ENCODE measurements at places on chromosomes 11 and 22.

DNA sequence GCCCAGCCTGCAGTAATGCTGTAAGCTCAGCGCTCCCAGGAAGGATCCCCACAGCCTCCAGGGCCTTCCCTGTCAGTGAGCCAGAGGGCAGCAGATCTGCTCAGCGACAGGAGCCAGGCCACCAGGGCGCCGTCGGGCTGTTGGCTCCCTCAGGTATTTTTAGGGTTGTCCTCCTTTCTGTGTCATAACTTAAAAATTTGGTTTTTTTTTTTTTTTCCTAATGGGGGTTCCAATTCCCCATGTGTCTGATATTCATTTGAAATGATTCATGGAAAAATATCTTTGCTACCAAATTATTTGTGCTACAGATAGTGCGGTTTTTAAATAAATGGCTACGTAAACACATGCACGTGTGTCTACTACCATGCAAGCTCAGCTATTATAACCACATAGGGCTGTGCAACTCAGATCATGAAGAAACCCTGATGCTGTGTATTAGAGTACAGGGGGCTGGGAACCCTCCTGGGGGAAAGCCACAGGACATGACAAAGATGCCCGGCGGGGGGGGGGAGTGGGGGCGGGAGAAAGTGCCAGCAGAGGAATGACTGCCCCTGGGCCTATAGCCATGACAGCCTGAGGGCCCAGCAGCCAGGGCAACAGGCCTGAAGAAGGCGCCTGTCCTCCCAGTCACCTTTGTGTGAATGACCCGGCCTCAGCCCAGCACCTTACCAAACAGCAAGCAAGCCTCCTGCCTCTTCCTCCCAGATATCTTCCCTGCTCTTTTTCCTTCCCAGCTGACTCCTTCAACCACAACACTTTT lies 89.3 kb downstream of the NAT10 start:
- DNase-seq: peak; percentile 42

- no peak for DNase-seq
Measured at GRCh38 chr11:79415411-79415810, 25.4 kb downstream of the TENM4 start.

DNA sequence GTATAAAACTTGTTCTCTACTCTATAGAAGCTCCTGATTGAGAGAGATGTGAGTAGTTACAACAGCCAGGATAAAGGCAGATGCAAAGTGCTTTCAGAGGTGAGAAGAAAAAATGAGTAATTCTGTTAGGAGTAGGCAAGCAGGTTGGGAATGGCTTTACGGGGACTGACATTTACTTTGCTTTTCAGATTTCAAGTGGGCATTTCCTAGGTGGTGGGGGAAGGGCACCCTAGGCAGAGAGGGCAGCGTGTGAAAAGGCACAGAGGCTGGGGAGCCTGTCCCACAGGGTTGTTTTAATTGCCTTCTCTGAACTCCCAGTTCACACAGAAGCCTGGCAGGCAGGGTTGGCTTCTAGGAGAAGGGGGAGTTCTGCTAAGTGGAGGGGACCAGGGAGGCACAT lies 106.5 kb downstream of the NAV2 start:
- DNase-seq: peak; percentile 27

GRCh38 chr11:96241331-96241841 lies 101.6 kb downstream of the MAML2 start:
- DNase-seq: peak; percentile 41

- DNase-seq: no peak
Measured at GRCh38 chr11:121393855-121394254, 58.3 kb upstream of the SORL1 start.

- DNase-seq: no peak
Measured at GRCh38 chr22:50506611-50507420, 686 bp downstream of the LMF2 start.

DNA sequence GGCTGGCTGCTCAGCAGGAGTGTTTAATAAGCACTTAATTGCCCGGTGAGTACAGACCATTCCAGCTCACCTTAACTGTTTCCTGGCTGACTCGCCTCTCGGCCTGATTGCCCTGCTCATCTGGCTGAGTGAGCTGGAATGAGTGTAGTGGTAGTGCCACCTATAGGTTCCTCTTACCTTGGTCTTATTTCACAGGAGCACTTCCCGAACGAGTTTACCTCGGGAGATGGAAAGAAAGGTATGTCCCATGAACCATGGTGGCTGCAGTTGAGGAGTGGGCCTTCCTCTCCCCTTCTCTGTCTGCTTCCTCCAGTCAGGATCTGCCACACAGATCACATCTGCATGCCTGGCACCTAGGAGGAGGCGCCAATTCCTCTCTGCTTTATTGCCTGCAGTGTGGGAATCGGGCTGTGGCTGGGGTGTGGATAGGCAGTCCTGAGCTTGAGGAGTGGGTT lies 26.7 kb downstream of the UPB1 start:
- DNase-seq: peak; percentile 91

DNA sequence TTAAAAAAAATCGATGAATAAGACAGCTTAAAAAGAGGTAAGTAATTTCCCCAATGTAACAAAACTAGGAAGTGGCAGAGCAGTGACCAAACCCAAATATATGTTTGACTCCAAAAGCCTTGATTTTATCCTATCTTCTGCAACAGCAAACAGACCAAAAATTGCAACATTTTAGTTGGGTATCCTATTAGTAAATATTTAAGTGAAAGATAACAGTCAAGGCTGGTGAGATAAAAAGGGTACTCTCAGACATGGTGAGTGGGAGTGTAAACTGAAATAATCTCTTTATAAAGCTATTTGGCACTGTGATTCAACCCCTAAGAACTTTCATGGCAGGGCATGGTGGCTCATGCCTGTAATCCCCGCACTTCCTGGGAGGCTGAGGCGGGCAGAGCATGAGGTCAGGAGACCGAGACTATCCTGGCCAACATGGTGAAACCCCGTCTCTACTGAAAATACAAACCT lies 1.9 kb upstream of the RDX start:
- DNase-seq: no peak

- no peak for DNase-seq
Measured at GRCh38 chr11:8204025-8204424, 35.2 kb upstream of the RIC3 start.

- peak; percentile 74 for DNase-seq
Measured at GRCh38 chr11:117492578-117493251, 165.1 kb downstream of the CEP164 start.

- DNase-seq: no peak
Measured at GRCh38 chr11:36195496-36196354, 93.5 kb downstream of the COMMD9 start.

- no peak for DNase-seq
Measured at GRCh38 chr11:33923626-33924025, 31.8 kb upstream of the LMO2 start.

- no peak for DNase-seq
Measured at GRCh38 chr11:117387992-117388755, 60.5 kb downstream of the CEP164 start.
